MG63 (cell line): ENCODE measurements at places on chromosomes 3 and 15. TPM values are rescaled to one million over a fixed set of nuclear protein-coding genes. Genes with fewer than 3 reads are reported as not detected.

Gene AGBL1
- total RNA-seq = not detected in 2 replicates

Gene HIGD2B
- not detected in 2 replicates for total RNA-seq

Gene TMEM108
- 0.79 TPM in 1 of 2 replicates, not detected in the other for total RNA-seq

Gene RPP25
- total RNA-seq = 9.7 and 19.0 TPM in 2 replicates

Gene CD96
- not detected in 2 replicates for total RNA-seq

Gene MED12L
- not detected in 2 replicates for total RNA-seq

DNA sequence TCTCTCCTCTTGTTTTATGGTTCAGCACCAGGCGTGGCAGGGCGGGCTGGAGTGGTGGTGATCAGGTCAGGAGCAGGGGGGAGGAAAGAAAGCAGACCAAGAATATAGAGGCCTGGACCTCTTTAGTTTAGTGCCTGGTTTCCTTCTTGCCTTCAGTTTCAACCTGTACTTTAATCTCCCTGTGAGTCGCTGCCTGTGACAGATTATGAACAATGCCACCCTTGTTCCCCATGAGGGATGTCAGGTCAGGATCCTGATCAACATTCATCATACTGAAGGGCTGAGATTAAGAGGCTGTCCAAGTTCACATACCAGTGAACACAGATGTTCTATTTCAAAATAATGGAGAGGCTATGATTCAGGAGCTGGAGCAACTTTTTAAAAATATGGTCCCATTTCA is 11.4 kb downstream of the ENTPD3 start:
- DNase-seq = no peak

DNA sequence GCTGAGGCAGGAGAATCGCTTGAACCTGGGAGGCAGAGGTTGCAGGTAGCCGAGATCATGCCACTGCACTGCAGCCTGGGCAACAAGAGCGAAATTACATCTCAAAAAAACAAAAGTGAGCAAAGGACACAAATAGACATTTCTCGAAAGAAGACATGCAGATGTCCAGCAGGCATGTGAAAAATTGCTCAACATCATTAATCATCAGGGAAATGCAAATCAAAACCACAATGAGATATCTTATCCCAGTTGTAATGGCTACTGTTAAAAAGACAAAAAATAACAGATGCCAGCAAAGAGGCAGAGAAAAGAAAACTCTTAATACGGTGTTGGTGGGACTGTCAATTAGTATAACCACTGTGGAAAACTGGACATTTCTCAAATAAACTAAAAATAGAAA is 20.9 kb downstream of the ASB7 start:
- DNase-seq = no peak

- no peak for DNase-seq
Measured at GRCh38 chr3:142046320-142047020, 102.9 kb downstream of the TFDP2 start.

- no peak for DNase-seq
Measured at GRCh38 chr3:125406070-125406469, 30.9 kb upstream of the ZNF148 start.

DNA sequence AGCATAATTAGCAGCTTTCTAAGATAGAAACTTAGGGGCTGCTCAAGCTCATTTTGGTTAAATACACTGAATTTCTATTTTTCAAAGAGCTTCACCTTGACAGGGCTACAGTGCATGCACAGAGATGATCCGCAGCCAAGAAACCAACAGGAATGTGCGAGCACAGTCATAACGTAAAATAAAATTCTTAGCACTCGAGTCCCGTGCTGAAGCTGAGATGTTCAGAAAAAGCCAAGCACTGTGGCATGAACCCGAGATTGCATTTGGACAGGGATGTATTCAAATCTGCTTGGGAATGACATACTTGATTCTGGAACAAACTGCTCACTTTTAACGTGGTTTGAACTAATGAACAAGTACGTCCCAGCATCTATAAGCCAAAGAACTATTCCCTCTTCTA is 340.3 kb downstream of the FOXP1 start:
- DNase-seq = no peak

DNA sequence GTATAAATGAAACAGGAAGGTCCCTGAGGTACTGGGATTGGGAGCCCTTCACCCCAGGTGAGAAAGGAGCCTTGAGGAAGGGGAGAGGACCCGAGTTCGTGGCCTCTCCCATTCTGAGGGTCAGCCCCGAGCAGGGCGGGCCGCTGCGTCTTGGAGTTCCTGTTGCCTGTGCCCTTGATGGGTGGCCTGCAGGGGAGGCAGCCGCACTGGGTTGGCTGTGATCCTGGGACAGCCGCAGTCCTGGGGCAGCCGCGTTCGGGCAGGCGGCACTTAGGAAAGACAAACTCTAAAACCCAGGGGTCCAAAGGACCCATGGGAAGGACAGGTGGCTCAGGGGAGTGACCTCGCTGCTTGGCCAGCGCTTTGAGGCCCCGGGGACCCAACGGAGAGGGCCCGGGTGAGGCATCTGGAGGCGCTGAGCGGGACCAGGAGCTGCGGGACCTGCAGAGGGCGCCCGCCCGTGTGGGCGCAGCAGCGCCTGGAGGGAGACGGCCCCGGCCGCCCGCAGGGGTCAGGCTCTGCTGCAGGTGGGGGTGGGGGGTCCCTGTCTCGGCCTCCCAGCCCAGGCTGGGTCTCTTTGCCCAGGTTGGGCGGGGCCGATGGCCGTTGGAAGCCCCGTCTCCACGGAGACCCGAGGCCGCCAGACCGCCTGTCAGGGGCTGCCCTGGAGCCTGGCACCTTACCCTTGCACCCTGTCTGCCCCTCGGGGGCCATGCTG is 65.1 kb downstream of the HMCES start:
- DNase-seq = no peak

DNA sequence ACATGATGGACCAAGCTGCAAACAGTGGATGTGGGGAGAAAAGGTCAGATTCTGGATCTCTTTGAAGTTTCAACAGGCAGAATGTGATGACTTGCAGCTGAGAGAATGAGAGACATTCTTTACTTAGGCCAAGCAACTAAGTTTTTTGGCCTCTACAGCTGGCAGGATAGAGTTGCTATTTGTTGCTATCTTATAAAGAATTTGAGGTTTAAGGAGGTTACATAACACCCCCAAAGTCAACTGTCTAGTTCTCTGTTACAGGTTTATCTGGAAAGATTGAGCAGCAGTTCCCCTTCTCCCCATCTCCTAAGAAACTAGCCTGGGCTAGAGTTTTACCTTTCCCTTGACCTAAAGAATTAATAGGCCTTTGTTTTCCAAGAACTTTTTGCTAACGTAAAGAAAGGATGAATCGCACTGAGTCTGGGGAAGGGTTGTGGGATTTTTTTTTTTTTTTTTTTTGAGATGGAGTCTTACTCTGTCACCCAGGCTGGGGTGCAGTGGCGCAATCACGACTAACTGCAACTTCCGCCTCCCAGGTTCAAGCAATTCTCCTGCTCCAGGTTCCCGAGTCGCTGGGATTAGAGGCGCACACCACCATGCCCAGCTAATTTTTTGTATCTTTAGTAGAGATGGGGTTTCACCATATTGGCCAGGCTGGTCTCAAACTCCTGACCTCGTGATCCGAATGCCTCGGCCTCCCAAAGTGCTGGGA is 26.6 kb upstream of the SLMAP start:
- no peak for DNase-seq

DNA sequence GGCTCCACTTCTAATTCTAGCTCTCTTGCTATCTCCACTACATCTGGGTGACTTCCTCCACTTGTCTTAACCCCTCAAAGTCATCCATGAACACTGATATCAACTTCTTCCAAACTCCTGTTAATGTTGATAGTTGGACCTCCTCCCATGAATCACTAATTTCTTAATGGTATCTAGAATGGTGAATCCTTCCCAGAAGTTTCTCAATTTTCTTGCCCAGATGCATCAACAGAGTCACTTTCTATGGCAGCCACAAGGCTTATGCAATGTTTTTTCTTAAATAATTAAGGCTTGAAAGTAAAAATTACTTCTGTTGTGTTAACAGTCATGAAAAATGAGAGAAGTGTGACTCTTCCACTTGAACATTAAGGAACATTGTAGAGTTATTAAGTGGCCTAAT is 164.3 kb downstream of the PCCB start:
- DNase-seq = no peak

DNA sequence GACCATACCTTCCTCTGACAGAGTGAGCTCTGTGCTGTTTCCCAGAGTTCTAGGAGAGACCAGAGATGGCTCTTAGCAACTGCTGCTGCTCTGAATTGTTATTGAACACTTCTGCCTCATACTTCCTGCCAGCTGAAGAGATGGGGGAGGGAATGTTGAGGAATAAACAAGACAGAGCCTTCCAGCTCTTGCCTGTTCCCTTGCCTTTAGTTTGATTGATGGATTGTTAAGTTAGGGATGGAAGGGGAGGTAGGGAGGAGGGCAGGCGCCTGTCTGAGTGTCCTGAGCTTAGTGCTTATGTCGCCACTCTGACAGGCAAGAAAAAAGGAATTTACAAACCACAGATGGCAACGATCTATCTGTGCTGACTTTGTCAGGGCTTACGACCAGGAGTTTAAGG is 42.8 kb downstream of the ZNF609 start:
- no peak for DNase-seq
